ENCODE measurements at places on chromosomes 5 and 9. TPM values are rescaled to one million over a fixed set of nuclear protein-coding genes. Genes with fewer than 3 reads are reported as not detected.
A peak's percentile ranks its signal among the peaks of the same experiment; 100 is the strongest.

DMRT3 gene
- not detected for total RNA-seq

DNA sequence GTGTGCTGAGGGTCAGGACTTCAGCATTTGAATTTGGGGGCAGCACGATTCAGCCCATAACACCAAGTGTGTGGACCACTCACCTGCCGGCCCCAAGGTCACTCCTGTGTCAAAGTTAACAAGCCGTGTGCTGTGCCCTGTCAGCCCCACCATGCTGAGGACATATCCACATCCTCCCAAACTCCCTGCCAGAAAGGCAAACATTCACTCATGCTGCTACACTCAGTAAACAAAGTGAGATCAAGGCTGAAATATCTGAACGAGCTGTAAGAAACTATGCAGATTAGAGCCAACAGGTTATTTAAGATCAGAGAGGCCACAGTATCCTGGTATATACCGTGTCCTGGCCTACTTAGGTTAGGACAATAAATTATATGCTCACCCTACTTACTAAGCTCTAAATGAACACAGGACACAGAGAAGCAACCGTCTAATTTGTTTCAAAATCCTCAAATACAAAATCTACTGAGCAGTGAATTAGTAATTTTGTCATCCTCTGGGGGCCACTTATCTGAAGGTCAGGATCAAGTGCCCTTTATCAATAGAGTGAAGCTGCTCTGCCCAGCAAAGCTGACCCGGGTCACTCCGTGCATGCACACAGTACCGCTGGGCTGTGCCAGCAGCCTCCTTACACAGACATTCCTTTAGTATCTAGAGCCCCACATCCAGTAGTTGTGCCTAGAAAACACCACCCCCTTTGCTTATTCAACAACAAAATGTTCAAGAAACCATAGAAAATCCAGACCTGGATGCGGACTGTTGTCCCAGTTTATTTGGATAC is 28.2 kb downstream of the RETREG1 start:
- no peak for DNase-seq

DNA sequence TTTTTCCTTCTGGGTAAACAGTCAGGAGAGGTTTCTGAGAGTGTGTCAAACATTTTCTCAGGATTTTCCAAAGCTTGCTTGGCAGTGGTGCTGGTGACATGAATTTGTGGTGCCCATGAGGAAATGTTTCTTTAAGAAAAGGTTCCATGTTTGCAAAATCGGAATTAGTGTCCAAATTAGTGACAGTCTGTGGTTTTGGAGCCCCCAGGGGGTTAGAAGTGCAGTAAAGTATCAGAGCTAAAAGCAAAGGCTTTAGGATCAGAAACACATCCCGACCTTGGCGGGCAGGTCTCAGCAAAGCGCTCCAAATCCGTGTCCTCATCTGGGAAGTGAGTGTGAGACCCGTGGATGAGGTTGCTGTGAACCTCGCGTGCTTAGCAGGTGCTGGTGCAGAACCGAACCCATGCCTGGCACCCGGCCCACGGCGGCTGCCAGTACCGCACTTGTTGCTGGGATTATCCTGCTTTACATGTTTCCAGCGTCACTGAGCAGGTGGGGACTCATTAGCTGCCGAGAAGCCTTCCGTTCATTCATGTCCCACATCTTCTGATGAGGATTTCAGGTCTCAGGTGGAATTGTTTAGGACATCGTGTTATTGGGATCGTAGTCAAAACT is 70.8 kb upstream of the COL5A1 start:
- DNase-seq = no peak

DNA sequence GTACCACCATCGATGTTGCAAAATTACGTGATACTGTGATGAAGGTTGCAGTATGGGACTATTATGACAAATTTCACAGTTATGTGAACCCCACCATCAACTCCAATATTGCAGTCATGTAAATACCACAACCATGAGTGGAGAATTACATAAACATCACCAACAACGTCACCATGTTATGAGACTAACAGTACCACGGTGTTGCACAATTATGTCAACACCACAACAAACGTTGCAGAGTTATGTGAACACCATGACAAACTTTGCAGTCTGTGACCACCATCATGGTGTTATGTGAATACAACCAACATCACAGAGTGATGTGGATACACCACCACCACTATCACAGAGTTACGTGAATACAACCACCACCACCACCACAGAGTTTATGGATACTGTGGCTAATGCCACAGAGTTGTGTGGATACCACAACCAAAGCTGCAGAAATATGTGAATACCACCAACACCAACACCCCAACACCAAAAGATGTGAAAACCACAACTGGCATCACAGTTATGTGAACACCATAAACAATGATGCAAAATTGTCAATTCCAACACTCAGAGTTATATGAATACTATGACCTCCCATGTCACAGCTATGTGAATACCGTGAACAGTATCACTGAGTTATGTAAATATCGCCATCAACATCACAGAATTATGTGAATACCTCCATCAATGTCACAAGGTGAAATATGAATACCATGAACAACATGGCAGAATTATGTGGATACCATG is 62.4 kb downstream of the SHC3 start:
- DNase-seq = peak; percentile 83

Data from astrocyte (in vitro differentiated cells and primary cell).